Lung (tissue), 17 donors: ENCODE measurements at places on chromosomes 4 and X. TPM values are rescaled to one million over a fixed set of nuclear protein-coding genes. Genes with fewer than 3 reads are reported as not detected.

PAQR3 gene
- 8.2 TPM for total RNA-seq

GPR34 gene
- total RNA-seq = 9.8 TPM

WDR17 gene
- total RNA-seq = 4.9 TPM

SFRP2 gene
- 7.4 TPM for total RNA-seq

SPRY1 gene
- 107 TPM for total RNA-seq

TRPC5OS gene
- not detected for total RNA-seq
